ENCODE measurements at places on chromosomes 16 and 17.

GRCh38 chr17:58870747-58871146, 115.1 kb downstream of the PPM1E start:
- DNase-seq = peak; percentile 8

DNA sequence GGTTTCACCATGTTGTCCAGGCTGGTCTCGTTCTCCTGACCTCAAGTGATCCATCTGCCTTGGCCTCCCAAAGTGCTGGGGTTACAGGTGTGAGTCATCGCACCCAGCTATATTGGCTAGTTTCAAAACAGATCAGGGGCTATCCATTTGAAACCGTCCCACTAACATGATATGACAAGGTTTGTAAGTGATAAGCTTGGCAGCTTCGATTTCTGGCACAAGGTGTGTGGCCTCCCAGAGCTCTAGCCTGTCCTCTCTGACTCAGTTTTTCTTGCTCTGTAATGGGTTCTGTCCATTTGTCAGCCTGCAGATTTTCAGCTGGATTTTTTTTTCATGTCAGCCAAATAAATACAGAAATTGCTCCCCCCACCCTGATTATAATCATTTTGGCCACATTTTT, 31.8 kb upstream of the TENT4B start:
- DNase-seq = no peak

GRCh38 chr17:10120109-10120485, 78.3 kb downstream of the GAS7 start:
- no peak for DNase-seq

- no peak for DNase-seq
Observed at GRCh38 chr17:74280093-74280513, 6.1 kb downstream of the DNAI2 start.

DNA sequence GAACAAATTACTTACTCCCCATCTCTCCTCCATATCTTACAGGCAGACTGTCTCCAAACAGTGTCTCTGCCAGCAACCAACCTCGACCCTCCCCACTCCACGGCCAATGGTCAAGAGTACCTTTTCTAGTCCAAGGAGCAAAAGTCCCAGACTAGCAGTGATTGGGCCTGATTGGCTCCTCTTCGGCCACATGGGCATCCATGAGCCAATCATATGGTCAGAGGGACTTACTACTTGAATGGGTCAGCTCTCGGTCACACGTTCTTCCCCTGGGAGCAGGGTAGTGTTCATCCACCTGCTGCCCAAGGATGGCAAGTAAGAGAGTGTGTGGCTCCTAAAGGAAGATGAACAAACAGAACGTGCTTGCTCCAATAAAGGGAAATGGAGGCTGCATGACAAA, 84.6 kb downstream of the C16orf78 start:
- DNase-seq = no peak

Data from choroid plexus epithelial cell (primary cell).